Fibroblast of the conjunctiva (primary cell): ENCODE measurements at places on chromosomes 7 and 10.

- DNase-seq, result peak; percentile 73
These were observed 32.7 kb downstream of the VWA2 start for GRCh38 chr10:114271779-114272167.

DNA sequence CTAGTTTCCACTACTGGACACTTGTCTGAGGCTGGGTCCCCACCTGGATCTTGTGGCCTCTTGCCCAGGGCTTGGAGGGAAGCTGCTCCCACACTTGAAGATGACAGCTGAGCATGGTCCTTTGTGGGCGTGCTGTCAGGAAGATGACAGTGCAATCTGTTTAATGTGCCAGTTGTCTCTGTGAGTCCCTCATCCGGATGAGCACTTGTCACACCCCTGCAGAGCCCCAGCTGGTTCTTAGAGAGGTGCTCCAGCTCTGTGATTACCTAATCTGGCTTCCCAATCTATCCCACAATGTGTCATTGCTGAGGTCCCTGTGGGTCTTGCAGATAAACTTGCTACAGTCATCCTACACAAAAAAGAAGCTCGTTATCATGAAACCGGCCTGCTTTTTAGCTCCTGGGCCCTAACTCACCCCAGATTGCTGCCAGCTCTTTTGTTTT lies 34.8 kb upstream of the CCSER2 start:
- DNase-seq, result no peak

GRCh38 chr10:24873281-24873683 lies 79.1 kb downstream of the PRTFDC1 start:
- DNase-seq, result peak; percentile 88

DNA sequence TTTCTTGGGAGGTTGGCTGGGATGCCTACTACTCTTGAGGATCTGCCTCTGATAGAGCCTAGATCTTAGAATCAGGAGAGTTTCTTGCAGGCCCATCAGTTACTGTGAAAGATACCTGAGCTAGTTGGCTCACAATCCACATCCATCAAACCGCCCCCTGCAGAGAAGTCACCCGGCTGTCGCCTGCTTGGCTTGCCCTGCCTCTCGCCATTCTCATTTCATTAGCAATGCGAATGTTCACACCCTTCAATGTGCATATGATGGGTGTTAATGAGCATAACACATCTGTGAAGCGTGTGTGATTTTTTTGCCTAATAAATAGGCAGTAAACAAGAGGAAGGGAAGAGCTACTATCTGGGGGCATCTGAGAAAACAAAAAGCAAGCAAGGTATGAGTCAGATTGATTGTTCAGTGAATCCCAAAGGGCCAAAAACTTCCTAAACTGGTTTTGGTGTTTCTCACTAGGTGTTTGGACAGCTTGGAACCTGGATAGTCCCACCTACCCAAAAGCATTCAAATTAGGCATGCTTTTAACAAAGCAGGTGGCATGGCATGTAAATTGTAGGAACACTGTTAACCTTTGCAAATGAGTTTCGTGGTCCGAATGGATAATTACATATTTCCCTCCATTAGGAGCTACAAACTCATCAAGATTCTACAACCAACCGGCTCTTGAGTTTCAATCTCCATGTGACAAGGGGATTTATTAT lies 272.3 kb upstream of the C7orf33 start:
- DNase-seq, result no peak

DNA sequence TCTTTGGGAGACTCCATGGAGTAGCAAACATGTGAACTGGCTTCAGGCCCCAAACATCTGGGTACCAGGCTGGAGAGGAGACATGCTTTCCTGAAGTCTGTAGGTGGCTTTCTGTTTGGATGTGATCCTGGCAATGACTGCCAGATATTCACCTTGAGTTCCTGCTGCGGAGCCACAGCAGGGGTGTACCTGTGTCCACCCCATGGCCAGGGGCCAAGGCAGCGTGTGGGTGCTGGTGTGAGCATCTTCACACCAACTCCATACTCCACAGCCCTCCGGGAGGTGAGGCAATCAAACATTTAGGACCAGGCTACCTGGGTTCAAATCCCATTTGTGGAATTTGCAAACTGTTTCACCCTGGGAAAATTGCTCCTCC lies 113.0 kb downstream of the ADCY1 start:
- no peak for DNase-seq

- no peak for DNase-seq
These were observed 80.6 kb downstream of the ZEB1 start for GRCh38 chr10:31399631-31400030.

DNA sequence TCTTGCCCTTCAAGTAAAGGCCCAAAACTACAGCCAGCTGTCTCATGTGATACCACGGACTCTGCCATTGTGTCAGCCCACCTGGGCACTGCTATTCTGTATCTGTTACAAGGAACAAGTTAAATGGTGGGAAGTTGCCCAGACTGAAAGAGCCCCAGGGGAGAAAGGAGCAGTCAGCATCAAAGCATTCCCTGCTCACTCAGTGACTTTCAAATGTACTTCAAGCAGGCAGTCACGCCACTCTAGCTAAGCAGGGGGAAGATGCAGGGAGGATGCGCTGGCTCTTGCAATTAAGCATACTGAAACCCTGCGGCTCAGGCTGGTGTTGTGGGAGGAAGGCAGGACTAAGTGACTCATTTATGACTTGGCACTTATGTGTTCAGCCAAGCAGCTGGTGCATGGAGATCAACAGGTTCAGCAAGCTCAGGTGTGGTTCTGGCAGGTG lies 1249.6 kb downstream of the TYW1 start:
- no peak for DNase-seq
